Astrocyte (in vitro differentiated cells and primary cell): ENCODE measurements at places on chromosomes 1 and 21. TPM values are rescaled to one million over a fixed set of nuclear protein-coding genes. Genes with fewer than 3 reads are reported as not detected.

RPS6KA1 gene
- 8.8 and 11.8 TPM in 2 replicates for total RNA-seq

SLC19A1 gene
- 10.4 and 11.7 TPM in 2 replicates for total RNA-seq

LCE2B gene
- not detected in 2 replicates for total RNA-seq

IL19 gene
- total RNA-seq: 0.23 TPM in 1 of 2 replicates, not detected in the other

CA6 gene
- total RNA-seq: not detected in 2 replicates

THEM5 gene
- not detected in 2 replicates for total RNA-seq

CFAP74 gene
- total RNA-seq: not detected in 2 replicates

CAPZB gene
- total RNA-seq: 458 and 459 TPM in 2 replicates

SELL gene
- total RNA-seq: 0.54 and 1.5 TPM in 2 replicates

FAM229A gene
- total RNA-seq: 3.5 and 4.2 TPM in 2 replicates

APOBEC4 gene
- not detected in 2 replicates for total RNA-seq

DNA sequence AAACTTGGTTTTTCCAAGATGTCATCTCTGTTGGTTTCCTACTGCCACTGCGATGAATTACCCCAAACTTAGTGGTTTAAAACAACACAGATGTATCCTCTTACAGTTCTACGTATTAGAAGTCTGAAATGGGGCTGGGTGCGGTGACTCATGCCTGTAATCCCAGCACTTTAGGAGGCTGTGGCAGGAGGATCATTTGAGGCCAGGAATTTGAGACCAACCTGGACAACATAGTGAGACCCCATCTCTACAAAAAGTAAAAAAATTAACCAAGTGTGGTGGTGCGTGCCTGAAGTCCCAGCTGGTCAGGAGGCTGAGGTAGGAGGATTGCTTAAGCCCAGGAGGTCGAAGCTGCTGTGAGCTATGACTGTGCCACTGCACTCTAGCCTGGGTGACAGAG is 57.2 kb upstream of the GRHL3 start:
- DNase-seq: no peak

DNA sequence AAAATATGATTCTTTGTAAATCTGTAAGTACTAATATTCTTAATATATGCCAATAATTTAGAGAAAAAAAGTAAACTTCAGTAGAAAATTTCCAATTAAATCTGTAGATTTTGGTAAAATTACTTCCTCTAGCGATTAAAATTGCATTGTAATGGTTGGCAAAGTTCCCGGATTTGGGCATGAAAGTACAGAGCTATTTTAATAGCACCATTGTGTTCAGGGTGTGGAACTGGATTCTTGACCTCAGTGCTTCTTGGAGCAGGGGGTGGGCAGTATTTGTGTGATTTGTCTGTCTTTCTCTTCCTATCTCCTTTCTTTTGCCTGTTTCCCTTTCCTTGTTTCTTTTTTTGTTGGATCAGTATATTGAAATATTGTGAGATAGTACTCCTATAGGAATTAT is 72.1 kb downstream of the DNM3 start:
- DNase-seq: no peak

GRCh38 chr1:90781534-90781933 is 64.4 kb upstream of the BARHL2 start:
- DNase-seq: no peak

GRCh38 chr21:45811136-45811535 is 167.6 kb downstream of the PCBP3 start:
- no peak for DNase-seq

DNA sequence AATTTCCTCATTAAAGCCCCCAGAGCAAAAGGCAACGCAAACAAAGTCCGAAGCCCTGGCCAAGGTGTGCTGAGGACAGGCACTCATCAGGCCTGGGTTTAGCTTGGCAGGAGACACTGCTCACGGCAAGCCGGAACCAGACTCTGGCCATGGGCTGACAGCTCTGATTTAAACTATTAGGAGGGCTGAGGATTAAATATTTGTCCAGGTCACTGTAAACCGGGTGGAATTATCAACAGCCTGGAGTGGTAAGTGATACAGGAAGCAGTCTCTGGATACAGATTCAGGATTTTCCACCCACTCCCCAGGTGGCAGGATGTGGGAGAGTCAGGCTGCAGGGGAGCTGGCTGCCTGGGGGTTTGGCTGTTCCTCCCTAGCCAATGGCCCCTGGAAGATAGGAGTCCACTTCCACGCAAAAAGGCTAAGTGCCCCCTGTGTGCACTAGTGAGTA is 42.4 kb downstream of the SLC66A1 start:
- DNase-seq: no peak

- peak; percentile 7 for DNase-seq
Measured at GRCh38 chr1:159214149-159214760, 9.6 kb downstream of the ACKR1 start.

GRCh38 chr1:16015960-16016901 is 1.6 kb downstream of the HSPB7 start:
- no peak for DNase-seq

DNA sequence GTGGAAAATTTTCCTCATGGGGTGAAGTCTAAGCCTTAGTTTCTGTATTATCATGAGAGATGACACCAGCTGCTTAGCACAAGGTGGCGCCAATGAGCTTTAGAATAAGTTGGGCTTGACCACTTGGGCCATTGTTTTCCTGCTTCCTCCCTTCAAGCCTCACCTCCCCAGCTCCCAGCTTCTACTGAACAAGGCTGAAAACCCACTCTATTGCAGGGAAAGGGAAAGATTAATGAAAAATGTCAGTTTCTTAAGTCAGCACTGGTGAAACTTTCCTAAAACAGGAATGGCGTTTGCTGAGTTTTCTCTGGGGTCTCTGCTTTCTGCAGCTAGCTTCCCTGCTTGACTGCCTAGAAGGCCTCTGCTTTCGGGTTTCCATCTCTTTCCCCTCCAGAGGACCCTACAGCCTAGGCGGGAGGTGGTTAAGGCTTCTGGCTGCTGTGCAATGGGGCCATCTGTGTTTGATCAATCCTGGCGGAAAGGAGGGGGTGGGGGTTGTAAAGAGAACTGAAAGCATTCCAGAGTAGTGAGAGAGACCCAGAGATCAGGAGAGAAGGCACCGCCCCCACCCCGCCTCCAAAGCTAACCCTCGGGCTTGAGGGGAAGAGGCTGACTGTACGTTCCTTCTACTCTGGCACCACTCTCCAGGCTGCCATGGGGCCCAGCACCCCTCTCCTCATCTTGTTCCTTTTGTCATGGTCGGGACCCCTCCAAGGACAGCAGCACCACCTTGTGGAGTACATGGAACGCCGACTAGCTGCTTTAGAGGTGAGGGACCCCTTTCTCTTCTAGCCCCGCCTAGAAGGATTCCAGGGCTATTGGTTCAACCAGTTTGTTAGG is at the start of gene OLFML3:
Gene OLFML3 (plus strand): TSS at position 612 of the 840 bp plus-strand sequence. CDS start 43 bp downstream, at position 655.
- DNase-seq: peak; percentile 88

- DNase-seq: peak; percentile 15
Measured at GRCh38 chr1:57966751-57967406, 543.0 kb upstream of the DAB1 start.

- DNase-seq: no peak
Measured at GRCh38 chr1:152164517-152165136, 5.6 kb upstream of the RPTN start.

GRCh38 chr1:154859151-154859785 is 10.8 kb downstream of the KCNN3 start:
- DNase-seq: no peak

GRCh38 chr1:41348394-41348793 is 12.8 kb upstream of the FOXO6 start:
- DNase-seq: no peak

- peak; percentile 85 for DNase-seq
Measured at GRCh38 chr1:56456435-56457101, 122.8 kb downstream of the PLPP3 start.

DNA sequence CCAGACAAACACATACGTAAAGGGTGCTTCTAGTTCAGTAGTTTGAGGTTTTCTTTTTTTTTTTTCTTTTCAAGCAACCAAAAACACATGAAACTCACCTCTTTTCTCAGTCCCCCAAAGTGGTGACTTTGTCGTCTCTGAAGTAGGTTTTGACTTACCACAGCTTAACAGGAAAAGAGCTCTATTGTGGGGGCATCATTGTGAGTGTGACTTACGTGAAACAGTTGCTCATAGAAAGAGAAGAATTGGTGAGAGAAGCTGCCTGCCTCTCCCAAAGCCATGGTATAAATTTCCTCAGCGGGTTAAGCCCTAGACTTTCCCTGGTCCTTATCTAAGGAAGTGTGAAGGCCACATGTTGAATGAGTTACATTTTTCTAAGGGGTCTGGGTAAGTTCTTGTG is 11.9 kb downstream of the FASLG start:
- DNase-seq: no peak

GRCh38 chr1:64616039-64616438 is 128.8 kb upstream of the RAVER2 start:
- DNase-seq: no peak

- no peak for DNase-seq
Measured at GRCh38 chr21:46227811-46228344, 696 bp downstream of the LSS start.

- no peak for DNase-seq
Measured at GRCh38 chr1:231972111-231972445, 345.5 kb downstream of the DISC1 start.

- peak; percentile 21 for DNase-seq
Measured at GRCh38 chr21:37742532-37742931, 173.7 kb downstream of the KCNJ6 start.
